ENCODE measurements at places on chromosomes 3 and 15.

GRCh38 chr3:186368717-186369116 lies 6.7 kb upstream of the DGKG start:
- peaks cover 15% of the 10 kb centered on the region for H3K4me1 ChIP-seq
- no peak overlapping the region for H3K4me3 ChIP-seq
- DNase-seq: no peak
- no peaks in the 10 kb centered on the region for H3K27me3 ChIP-seq
- no peaks in the 10 kb centered on the region for H3K36me3 ChIP-seq

DNA sequence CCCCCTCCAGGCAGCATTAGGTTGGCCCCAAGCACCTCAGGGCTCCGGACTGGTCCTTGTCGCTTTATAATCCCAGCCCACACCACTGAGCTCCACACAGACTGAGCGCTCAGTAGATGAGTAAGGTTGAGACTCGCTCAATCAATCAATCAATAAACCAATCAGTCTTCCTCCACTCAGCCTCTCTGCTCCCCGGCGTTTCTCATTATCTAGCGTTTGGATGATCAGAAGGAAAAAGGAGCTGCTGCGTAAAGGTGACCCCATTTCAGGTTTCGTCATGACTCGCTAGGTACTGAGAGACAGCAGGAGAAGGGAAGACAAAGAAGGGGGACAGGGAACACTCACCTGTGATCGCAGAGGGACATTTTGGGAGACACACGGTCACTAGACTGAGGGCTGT lies 41.2 kb downstream of the ZNF710 start:
- H3K27ac ChIP-seq: no peak overlapping the region
- DNase-seq: no peak
- H3K4me1 ChIP-seq: peaks cover 10% of the 10 kb centered on the region
- H3K4me3 ChIP-seq: no peak overlapping the region

GRCh38 chr3:167666563-167666962 lies 12.8 kb upstream of the WDR49 start:
- H3K27me3 ChIP-seq: no peaks in the 10 kb centered on the region
- no peak overlapping the region for H3K27ac ChIP-seq
- H3K4me3 ChIP-seq: no peak overlapping the region
- H3K4me1 ChIP-seq: no peaks in the 10 kb centered on the region

DNA sequence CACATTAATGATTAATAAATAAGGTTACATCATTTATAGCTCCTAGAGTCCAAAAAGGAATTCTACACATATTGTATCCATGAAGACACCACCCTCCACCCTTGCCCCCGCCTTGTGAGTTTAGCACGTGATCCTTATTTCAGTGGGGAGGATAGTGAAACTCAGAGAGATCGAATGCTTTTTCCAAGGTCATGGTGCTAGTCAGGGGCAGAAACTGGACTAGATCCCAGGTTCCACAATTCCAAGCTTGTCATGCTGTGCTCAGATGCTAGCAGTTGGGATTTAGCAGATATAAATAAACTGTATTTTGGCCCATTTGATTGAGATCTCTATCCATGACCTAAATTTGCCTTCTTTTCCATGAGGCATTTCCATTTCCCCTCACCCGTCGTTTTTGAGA lies 227.4 kb upstream of the THRB start:
- H3K4me1 ChIP-seq: no peaks in the 10 kb centered on the region
- no peaks in the 10 kb centered on the region for H3K27me3 ChIP-seq
- no peak overlapping the region for H3K4me3 ChIP-seq
- no peak for DNase-seq
- no peak overlapping the region for H3K27ac ChIP-seq
- H3K36me3 ChIP-seq: no peaks in the 10 kb centered on the region

DNA sequence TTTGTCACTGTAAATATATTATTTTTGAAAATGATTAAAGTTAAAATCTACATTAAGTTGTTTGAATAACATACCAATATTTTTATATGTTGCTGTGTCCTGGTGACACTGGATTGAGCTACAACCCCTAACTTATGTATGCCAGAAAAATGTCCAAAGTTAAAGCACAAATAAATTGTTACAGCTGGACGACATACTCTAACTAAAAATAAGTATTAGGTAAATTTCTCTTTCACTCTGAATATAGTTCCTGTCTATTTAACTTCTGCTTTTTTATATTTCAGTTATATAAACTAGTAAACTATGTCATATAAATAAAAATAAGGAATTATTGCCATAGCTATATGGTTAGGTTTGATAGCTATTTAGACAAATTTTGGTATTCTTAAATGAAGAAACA lies 118.5 kb upstream of the SAMMSON start:
- H3K4me3 ChIP-seq: no peak overlapping the region
- DNase-seq: no peak
- H3K4me1 ChIP-seq: no peaks in the 10 kb centered on the region
- H3K27me3 ChIP-seq: no peaks in the 10 kb centered on the region
- H3K36me3 ChIP-seq: no peaks in the 10 kb centered on the region

GRCh38 chr15:34732430-34732829 lies 22.4 kb downstream of the GJD2 start:
- no peaks in the 10 kb centered on the region for H3K36me3 ChIP-seq
- H3K4me3 ChIP-seq: no peak overlapping the region
- H3K4me1 ChIP-seq: no peaks in the 10 kb centered on the region
- DNase-seq: no peak

- H3K27ac ChIP-seq: no peak overlapping the region
- H3K4me1 ChIP-seq: peaks cover 6% of the 10 kb centered on the region
- no peak for DNase-seq
- no peaks in the 10 kb centered on the region for H3K36me3 ChIP-seq
- H3K27me3 ChIP-seq: no peaks in the 10 kb centered on the region
These were observed 177.0 kb downstream of the CACNA2D3 start for GRCh38 chr3:54299169-54299935.

GRCh38 chr15:77620297-77620696 lies 12.4 kb downstream of the LINGO1 start:
- no peaks in the 10 kb centered on the region for H3K36me3 ChIP-seq
- DNase-seq: no peak
- no peak overlapping the region for H3K4me3 ChIP-seq
- no peaks in the 10 kb centered on the region for H3K4me1 ChIP-seq
- no peak overlapping the region for H3K27ac ChIP-seq

- H3K27ac ChIP-seq: no peak overlapping the region
- no peaks in the 10 kb centered on the region for H3K27me3 ChIP-seq
- DNase-seq: no peak
- H3K36me3 ChIP-seq: peaks cover 46% of the 10 kb centered on the region
- H3K4me3 ChIP-seq: no peak overlapping the region
These were observed 35.9 kb downstream of the TUBGCP4 start for GRCh38 chr15:43406808-43407207.

- no peaks in the 10 kb centered on the region for H3K36me3 ChIP-seq
- H3K27me3 ChIP-seq: no peaks in the 10 kb centered on the region
- no peak overlapping the region for H3K4me3 ChIP-seq
- no peak overlapping the region for H3K27ac ChIP-seq
- DNase-seq: no peak
These were observed 60.5 kb upstream of the TBC1D5 start for GRCh38 chr3:17802950-17803349.

GRCh38 chr15:56293495-56294292 lies 50.0 kb upstream of the RFX7 start:
- H3K27ac ChIP-seq: no peak overlapping the region
- H3K27me3 ChIP-seq: no peaks in the 10 kb centered on the region
- DNase-seq: no peak
- no peaks in the 10 kb centered on the region for H3K36me3 ChIP-seq
- H3K4me1 ChIP-seq: no peaks in the 10 kb centered on the region
- no peak overlapping the region for H3K4me3 ChIP-seq

GRCh38 chr15:61729646-61730045 lies 330.6 kb downstream of the VPS13C start:
- no peak overlapping the region for H3K27ac ChIP-seq
- no peaks in the 10 kb centered on the region for H3K27me3 ChIP-seq
- no peaks in the 10 kb centered on the region for H3K4me1 ChIP-seq
- no peaks in the 10 kb centered on the region for H3K36me3 ChIP-seq
- DNase-seq: no peak

GRCh38 chr3:136860541-136860940 lies 1.5 kb upstream of the NCK1 start:
- H3K36me3 ChIP-seq: no peaks in the 10 kb centered on the region
- no peaks in the 10 kb centered on the region for H3K27me3 ChIP-seq
- peak overlapping the region; percentile 71 for H3K4me3 ChIP-seq
- peaks cover 15% of the 10 kb centered on the region for H3K4me1 ChIP-seq

- H3K27me3 ChIP-seq: no peaks in the 10 kb centered on the region
- no peak overlapping the region for H3K4me3 ChIP-seq
- H3K27ac ChIP-seq: no peak overlapping the region
- H3K4me1 ChIP-seq: no peaks in the 10 kb centered on the region
- DNase-seq: no peak
These were observed 338.5 kb downstream of the RORA start for GRCh38 chr15:60890375-60891230.

GRCh38 chr3:122705379-122705778 lies 24.7 kb downstream of the PARP14 start:
- no peaks in the 10 kb centered on the region for H3K27me3 ChIP-seq
- H3K4me3 ChIP-seq: no peak overlapping the region

DNA sequence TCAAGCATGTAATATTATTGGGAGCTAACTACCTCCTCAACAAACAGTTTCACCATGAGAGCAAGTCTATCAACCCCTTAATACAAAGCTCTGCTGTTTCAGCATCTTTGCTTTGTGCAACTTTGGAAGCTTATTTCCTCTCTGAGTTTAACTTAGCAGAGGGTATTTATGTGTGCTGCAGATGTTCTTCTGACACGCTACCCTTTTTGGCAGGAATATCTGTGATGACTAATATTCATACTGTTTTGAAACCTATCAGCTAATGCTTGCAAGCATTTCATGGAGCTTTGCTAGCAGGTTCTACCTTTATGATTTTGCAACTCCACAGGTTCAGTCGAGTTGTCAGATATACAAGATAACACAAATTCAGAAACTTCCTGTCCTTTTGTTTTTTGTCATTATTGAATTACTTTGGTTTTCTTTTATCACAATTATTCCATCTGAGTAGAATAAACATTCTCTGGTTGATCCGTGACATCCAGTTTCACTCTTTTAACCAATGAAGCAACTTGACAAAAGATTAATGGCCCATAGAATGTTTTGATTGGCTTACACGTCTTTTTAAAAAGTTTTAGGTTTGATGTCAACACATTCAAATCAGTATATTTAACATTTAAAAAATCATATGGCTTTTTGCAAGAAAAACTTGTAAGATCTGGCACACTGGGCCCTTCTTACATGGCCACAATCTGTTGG lies 1.7 kb upstream of the SLC9A9 start:
- no peaks in the 10 kb centered on the region for H3K27me3 ChIP-seq
- H3K4me3 ChIP-seq: no peak overlapping the region
- no peak for DNase-seq

GRCh38 chr15:31303726-31304648 lies 22.6 kb upstream of the KLF13 start:
- H3K27ac ChIP-seq: no peak overlapping the region
- H3K4me1 ChIP-seq: no peaks in the 10 kb centered on the region
- H3K27me3 ChIP-seq: no peaks in the 10 kb centered on the region
- H3K4me3 ChIP-seq: no peak overlapping the region
- no peak for DNase-seq

Data from thoracic aorta (tissue), 2 donors.